ENCODE measurements at places on chromosomes 7 and 10.
A peak's percentile ranks its signal among the peaks of the same experiment; 100 is the strongest.

- no peak for DNase-seq
These were observed 6.1 kb upstream of the SCRN1 start for GRCh38 chr7:29995652-29996051.

- DNase-seq: peak; percentile 11
These were observed 44.9 kb downstream of the IL6 start for GRCh38 chr7:22771872-22772228.

GRCh38 chr7:144826208-144826607, 9.6 kb downstream of the TPK1 start:
- DNase-seq: peak; percentile 25

GRCh38 chr7:34281260-34281659, 375.9 kb downstream of the BMPER start:
- peak; percentile 50 for DNase-seq

- DNase-seq: no peak
These were observed 1.0 kb upstream of the CHN2 start for GRCh38 chr7:29193316-29194205.

DNA sequence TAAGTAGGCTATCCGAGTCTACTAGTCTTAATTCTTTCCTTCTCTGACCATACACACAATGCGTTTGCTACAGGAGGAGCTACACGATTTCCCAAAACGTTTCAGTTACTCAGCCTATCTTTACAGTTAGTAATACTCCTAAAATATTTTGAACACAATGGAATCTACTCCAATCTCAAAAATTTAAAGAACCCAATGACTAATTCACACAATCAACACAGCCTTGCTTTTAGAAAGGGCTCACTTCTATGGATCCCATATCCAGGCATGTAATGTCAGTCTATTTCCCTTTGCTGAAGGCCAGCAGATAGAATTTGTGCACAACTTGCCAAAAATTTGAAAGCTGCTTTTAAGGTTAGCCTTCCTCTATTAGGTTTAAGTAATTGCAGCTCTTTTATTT, 107.2 kb downstream of the VPS41 start:
- no peak for DNase-seq

DNA sequence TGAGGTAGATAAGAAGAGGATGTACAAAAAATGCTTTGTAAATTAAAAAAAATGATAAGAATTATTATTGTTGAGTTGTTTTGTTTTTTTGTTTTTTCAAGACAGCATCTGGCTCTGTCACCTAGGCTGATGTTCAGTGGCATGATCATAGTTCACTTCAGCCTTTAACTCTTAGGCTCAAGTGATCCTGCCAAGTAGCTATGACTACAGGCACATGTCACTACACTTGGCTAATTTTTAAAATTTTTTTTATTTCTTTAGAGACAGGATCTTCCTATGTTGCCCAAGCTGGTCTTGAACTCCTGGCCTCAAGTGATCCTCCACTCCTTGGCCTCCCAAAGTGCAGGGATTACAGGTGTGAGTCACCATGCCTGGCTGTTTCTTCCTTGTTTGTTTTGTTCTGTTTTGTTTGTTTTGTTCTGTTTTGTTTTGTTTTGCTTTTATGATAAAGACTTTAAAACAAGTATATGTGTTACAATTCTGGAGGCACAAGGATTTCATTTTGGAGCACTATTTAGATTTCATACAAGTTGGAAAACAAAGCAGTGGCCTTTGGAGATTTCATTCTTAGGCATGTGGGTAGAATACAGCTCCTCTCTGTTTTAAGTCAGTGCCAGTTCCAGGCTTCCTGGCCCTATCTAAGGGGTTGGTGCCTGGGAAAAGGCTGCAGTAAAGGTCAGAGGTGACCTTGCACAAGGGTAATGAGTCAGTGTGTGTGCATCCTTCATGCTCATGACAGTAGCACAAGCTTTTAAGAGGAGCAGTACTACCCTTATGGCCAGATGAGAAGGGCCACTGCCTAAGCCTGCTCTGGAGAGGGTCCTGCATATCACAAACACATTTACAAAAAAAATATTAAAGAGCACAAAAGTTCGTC, 17.9 kb downstream of the FGFBP3 start:
- DNase-seq: no peak

DNA sequence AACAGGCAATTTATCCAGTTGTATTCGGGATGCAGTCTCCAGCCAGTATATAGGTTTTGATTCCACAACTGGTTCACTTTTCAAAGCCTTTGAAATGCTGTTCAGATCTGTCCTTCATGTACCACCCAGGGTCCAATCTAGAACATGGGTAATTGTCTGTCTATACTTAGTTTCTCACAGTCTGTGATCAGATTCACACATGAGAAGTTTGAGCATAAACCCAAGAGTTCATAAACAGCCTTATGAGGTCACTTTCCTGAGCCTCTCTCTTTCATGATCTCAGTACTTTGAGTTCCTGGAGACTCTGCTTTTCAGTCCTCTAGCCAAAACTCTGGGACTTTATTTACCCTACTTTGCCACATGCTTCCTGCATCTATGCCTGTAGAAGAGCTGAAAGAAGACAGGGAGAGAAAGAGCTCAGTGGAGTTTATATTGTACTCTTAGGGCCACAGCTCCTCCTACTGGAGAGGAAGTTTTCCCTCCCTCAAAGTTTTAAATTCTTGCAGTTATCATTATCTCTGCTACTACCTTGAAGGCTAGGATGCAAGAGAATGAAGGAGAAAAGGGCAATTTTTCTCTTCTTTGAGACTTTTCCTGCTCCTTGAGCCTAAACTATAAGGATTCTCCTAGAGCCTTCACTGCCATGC, 172.0 kb downstream of the ZEB1 start:
- peak; percentile 58 for DNase-seq

GRCh38 chr7:36615852-36616540, 108.3 kb downstream of the AOAH start:
- no peak for DNase-seq

- no peak for DNase-seq
These were observed 119.1 kb downstream of the TFEC start for GRCh38 chr7:115911465-115911864.

DNA sequence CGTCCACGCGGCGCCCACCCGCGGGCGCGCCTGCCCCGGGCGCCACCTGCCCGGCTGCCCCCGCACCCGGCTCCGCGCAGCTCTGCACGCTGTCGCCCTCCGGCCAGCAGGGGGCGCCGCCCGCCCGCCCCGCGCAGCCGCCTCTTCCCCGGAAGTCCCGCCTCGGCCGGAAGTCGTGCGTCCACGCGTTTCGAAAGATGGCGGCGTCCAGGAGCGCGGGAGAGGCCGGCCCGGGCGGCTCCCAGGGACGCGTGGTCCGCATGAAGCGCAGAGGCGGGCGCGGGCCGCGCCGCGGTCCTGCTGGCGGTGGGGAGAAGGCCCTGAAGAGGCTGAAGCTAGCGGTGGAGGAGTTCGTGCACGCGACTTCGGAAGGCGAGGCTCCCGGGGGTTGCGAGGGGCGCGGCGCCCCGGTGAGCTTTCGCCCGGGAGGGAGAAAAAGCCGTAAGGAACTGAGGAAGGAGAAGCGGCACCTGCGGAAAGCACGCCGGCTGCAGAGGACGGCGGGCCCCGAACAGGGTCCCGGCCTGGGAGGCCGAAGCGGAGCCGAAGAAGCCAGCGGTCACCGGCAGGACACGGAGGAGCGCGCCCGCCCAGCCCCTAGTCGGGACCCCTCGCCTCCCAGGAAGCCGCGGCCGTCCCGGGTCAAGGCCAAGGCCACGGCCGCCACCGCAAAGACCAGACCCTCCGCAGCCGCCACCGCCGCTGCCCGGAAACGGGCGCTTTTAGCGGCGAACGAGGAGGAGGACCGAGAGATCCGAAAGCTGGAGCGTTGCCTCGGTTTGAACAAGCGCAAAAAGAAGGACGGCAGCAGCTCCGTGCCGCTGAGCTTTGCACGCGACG, at the start of gene NOM1:
Gene NOM1 (plus strand): TSS at position 172 of the 840 bp plus-strand sequence. CDS start 26 bp downstream, at position 198.
- DNase-seq: peak; percentile 86

- DNase-seq: no peak
These were observed 1.1 kb downstream of the CCDC126 start for GRCh38 chr7:23598296-23598695.

DNA sequence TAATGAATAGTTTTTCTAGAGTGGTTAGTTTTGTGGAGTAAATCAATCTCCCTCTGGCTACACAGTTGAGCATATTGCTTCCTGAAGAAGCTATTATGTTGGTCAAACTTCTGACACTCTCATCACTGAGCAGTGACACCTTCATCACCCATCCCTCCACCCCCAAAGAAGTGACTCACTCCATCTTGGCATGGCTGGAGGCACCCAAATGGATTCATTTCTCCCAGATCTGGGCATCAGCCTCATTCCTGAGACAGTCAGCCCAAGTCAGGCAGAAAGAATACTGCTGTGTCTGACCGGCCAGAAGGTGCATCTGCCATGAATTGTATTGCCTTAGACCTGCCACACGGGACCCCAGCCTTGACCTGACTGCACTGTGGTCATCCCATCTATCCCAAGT, 117.0 kb upstream of the HABP2 start:
- no peak for DNase-seq

GRCh38 chr7:26378016-26378415, 86.4 kb downstream of the SNX10 start:
- peak; percentile 60 for DNase-seq

DNA sequence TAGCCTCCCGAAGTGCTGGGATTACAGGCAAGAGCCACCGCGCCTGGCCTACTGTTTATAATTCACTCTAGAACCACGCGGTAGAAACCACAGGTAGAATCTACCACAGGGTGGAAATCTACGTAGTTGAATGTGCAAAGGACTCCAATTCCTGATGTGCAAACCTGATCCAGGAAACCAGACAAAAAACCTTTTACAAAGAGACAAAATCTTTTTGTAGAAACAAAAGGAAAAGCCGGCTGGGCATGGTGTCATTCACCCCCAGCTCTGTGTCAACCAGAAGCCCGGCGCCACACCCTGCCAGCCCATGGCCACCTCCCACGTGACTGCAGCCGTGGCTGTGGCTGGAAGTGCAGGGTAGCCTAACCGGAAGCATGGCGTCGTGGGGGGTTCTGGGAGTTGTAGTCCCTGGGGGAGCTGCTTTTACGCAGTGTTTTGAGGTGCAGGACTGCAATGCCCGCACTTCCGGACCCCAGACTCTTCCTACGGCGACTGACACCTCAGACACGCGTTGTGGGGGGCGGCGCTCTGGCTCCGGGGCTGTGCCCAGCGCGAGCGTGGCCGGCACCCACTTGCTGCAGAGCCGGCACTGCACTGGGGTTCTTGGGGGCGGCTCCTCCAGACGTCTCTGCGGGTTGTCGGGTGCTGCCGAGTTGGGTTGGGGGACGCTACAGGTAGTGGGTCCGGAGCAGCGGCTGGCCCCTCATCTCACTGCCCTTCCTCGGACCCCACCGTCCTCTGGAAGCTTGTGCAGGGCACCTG, 41.5 kb upstream of the RNF216 start:
- DNase-seq: peak; percentile 96

Data from NCI-H82 (cell line).